ENCODE measurements at places on chromosomes 11 and 22.

- no peak for DNase-seq
These were observed 263.5 kb upstream of the CCDC179 start for GRCh38 chr11:23123753-23124152.

- DNase-seq: no peak
These were observed 4.1 kb upstream of the APOL3 start for GRCh38 chr22:36164621-36165020.

- DNase-seq: no peak
These were observed 29.5 kb downstream of the TIMP3 start for GRCh38 chr22:32830957-32831356.

- no peak for DNase-seq
These were observed 1.1 kb upstream of the FANCF start for GRCh38 chr11:22626573-22627239.
